ENCODE measurements at places on chromosomes 11 and 22. TPM values are rescaled to one million over a fixed set of nuclear protein-coding genes. Genes with fewer than 3 reads are reported as not detected.

DNA sequence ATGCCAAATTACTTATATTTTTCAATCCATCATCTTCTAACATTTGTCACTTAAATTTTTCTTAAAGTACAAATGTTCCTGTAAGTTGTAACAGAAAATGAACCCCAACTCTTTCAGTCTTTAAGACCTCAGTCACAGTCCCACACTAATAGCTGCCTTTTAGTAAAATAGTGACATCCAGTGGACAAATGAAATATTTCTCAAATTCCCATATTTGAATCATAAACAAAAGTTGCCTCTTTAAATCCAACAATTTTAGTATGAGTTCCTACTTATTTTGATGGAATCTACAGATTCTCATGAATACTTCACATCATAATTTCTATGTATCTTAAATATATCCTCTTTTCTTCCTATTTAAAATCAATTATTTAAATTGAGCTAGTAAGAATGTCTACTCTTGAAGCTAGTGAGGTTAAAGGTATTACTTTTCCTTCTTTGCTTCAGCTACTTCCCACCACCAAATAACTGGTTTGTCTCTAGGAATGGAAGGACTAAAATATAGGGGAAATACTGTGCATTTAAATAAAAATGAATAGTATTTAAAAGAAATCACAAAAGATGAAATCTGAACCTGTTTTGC, 9.2 kb downstream of the LIN7C start:
- DNase-seq = no peak
- H3K27me3 ChIP-seq = no peaks in the 10 kb centered on the region
- H3K4me3 ChIP-seq = no peak overlapping the region

- no peak overlapping the region for H3K4me3 ChIP-seq
- peaks cover 21% of the 10 kb centered on the region for H3K27me3 ChIP-seq
- DNase-seq = no peak
- H3K4me1 ChIP-seq = no peaks in the 10 kb centered on the region
Measured at GRCh38 chr11:11798586-11799438, 43.0 kb upstream of the USP47 start.

The UCP3 gene
- 1.8 TPM for total RNA-seq

DNA sequence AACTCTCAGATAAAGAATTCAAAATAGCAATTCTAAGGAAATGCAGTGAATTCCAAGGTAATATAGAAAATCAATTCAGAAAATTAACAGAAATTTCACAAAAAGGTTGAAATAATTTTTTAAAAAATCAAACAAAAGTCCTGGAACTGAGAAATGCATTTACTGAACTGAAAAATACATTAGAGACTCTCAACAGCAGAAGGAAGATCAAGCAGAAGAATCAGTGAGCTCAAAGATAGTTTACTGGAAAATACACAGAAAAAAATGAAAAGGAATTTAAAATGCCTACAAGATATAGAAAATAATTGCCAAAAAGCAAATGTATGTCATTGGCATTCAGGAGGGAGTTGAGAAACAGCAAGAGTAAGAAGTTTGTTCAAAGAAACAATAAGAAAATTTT, 107.3 kb downstream of the BUD13 start:
- H3K4me1 ChIP-seq = no peaks in the 10 kb centered on the region
- no peak overlapping the region for H3K27ac ChIP-seq
- no peak for DNase-seq

DNA sequence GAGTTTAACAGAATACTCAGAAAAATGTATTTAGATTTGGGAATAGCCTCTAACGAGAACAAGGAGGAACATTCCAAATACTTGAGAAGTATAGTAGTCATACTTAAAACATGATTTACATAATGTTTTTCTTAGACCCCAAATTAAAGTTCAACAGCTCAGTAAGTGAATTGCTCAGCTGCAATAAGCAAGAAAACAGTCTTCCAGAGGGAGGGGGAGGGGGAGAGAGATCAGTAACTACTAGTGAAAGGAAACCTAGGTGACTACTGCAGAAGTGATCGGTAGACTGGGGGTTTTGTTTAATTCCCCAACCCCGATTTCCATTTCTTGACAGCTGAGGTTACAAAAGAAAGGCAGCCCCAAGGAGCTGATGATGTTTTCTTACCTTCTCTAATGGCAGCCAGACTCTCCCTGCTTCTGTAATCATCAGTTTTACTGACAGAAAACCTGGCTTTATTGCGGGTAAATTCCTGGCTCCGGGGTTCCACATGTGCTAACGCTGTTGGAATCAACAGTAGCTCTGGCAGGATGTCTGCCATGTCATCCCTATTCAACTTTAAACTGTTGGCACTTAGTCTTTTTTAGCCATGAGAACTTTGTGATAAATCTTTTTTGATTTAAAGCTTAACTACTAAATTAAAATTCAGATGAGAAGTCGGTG, 82.4 kb upstream of the BIRC3 start:
- no peak overlapping the region for H3K4me3 ChIP-seq
- H3K36me3 ChIP-seq = peaks cover 28% of the 10 kb centered on the region
- peaks cover 6% of the 10 kb centered on the region for H3K4me1 ChIP-seq

DNA sequence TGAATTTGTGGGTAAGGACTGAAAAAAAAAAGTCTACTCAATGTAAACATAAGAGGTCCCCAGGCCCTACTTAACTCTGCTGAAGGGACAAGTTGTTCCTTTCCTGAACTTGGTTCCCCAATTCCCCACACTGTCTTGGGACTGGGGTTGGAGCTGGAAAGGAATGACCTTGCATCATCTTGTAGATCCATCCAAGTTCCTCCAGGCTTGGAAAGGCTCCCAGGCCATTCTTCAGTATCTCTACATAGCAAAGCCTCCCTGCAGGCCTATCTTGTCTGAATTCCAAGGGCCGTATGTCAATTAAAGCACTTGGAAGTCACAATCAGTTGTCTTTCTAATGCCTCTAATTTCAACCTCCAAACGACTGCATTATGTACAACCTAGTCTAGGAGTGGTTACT, 361.2 kb downstream of the TMEM135 start:
- H3K4me3 ChIP-seq = no peak overlapping the region
- peaks cover 4% of the 10 kb centered on the region for H3K27me3 ChIP-seq
- no peaks in the 10 kb centered on the region for H3K4me1 ChIP-seq
- DNase-seq = no peak
- H3K36me3 ChIP-seq = no peaks in the 10 kb centered on the region
- H3K27ac ChIP-seq = no peak overlapping the region

DNA sequence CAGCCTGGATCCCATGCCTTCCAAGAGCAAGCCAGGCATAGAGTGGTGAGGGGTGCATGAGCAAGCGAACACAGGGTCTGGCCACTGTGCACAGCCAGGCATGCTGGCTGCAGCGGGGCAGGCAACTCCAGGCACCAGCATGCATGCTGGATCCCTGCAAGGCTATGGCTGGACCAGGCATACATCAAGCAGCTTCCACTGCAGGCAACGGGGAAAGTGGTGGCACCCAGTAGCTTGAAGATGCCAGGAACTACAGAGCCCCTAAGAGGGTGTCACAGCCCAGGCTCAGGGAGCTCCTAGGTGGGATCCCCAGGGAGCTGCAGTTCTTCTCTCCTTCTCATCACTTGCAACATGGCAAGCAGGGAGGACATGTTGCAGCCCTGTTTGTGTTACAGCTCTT, 45.2 kb downstream of the CHST1 start:
- no peaks in the 10 kb centered on the region for H3K4me1 ChIP-seq
- H3K36me3 ChIP-seq = no peaks in the 10 kb centered on the region
- H3K27me3 ChIP-seq = peaks cover 33% of the 10 kb centered on the region
